ENCODE measurements at places on chromosomes 2 and 18.
A peak's percentile ranks its signal among the peaks of the same experiment; 100 is the strongest.

- no peak for DNase-seq
Measured at GRCh38 chr2:43438342-43438741, 157.5 kb downstream of the THADA start.

DNA sequence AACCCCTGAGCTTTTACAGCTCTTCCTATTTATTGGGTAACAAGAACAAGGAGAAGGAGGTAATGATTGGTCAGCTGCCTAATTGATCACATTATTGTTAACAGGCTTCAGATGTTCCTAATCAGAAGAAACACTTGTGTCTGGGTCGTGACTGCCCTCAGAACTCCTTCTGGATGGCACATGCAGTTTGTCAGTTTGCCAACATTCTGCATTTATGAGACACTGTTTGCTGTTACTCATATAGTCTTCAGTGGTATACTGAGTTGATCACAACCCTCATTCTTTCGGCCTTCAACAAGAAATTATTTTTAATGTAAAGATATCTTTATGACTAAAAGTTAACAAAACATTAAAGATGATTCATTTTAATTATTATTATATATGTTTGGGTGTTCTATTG is 95.7 kb upstream of the DOCK10 start:
- no peak for DNase-seq

DNA sequence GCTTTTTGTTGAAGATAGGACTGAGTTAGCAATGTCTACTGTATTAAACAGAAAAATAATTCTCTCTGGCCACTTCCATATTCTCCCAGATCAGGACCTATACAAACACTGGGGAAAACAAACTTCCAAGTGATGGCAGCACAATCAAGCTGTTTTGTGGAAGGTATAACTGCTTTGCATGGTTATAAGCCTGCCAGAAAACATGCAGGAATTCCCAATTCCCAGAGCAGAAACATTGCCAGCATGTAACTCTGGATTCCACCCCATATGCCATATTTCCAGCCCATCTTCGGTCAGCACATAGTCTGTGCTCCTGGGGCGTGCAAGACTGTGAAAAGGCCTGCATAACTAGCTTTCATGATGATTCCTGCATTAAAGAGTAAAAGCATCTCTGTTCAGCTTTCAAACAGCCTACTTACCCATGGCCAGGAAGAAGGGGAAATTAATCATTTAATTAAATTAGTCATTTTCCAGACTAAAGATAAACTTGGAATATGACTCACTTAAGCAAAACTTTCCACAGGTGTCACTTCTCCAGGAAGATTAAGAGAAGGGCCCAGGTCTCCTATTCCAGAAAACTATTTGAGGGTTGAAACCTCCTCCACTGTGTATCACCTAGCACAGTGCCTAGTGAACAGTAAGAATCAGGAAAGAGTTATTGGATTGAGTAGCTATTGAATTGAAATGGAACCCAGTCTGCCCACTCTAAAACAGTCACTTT is 280.5 kb downstream of the NRXN1 start:
- DNase-seq, result no peak

- no peak for DNase-seq
Measured at GRCh38 chr2:120177001-120177621, 46.1 kb downstream of the TMEM185B start.

DNA sequence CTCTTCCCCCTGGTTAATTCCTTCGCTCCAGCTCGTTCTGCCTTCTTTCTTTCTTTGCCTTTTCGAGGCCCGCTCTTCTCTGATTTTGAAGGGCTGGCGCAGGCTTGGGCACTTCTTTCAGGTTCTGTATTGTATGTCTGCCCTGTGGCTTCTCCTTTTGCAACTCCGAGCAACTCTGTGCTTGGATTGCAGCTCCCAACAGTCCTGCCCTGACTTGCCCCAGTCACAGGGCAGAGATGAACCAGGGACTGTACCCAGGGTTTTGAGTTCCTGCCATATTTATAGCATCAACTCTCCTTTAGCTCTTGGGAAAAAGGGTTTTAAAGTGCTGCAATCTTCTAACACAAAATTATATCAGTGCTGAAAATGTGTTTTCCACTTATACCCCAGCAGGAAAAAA is 31.1 kb upstream of the CD8A start:
- no peak for DNase-seq

- no peak for DNase-seq
Measured at GRCh38 chr2:219643788-219644398, 16.5 kb downstream of the SLC4A3 start.

DNA sequence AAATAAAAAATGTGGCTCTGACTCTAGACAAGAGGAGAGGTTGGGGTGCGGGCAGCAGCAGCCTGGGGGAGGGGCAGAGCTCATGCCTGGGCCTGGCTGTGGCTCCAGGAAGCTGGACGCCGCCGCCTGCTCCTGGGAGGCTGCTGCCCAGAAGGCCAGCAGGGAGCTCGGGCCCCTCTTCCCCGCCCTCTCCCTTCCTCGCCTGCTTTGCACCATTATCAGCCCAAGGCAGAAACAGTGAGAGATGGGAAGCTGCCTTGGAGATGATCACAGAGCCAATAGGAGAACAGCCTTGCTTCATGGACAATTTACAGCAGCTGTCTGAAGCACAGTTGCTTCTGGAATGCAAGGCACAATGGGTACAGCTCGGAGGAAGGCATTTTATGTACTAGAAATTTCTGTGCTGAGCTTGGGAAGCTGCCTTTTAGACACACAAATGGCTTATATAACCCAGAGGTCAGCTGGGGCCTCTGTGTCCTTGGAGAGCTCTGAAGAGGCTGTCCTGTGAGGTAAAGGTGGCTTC is 55.3 kb upstream of the AFF3 start:
- DNase-seq, result peak; percentile 62

DNA sequence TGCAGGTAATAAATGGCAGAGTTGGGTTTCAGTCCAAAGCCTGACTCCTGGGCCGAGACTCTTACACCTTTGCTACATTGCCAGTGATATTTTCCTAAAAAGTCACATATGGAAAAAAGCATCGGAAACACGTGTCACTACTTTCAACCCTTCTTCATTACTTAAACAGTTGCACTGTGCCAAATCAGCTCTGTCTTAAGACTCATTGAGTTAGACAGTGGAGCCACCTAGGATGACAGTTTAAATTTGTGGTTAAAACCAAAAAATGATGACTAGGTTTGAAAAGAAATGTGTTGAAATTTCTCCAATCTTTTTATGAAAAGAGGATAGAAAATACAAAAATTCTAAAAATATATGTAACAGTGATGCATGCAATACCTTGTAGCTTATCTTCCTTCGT is 97.5 kb downstream of the TMEM247 start:
- no peak for DNase-seq

DNA sequence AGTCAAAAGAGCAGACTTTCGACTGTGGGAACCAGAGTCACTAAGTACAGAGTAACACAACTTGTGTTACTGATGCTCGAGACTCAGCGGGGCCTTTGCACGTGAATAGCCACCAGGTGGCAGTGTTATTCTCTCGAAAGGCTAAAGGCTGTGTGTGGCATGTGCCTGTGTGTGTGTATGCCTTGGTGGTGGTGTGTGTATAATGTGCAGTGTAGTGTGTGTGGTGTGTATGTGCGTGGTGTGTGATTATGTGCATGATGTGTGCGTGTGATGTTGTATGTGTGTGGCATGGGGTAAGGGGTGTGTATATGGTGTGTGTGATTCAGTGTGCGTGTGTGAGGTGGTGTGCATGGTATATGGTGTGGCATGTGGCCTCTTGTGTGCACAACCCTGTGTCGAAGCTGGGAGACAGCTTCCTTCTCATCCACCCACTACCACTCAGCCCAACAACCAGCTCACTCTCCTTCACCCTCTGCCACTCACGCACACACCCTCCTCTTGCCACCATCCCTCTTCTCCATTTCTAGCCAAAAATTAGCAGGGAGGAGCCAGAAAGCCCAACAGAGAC is 83.0 kb upstream of the ZNF532 start:
- no peak for DNase-seq

DNA sequence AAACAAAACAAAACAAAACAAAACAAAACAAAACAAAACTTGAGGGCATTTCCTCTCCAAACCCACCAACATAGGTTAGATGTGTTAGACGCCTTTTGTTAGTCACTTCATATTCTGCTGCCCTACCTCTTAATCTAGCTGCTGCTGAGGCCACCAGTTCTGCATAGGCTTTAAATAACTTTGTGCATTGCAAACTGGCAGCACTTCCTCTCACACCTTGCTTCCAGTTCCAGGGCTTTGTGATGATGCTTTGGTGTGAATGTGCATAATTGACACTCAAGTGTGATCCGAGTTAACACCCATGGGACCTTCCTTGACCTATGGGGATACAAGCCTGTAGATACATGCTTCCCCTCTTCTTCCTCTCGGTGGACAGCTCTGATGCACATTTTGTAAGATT is 2.3 kb upstream of the SERPINB11 start:
- no peak for DNase-seq

Data from NCI-H187 treated with DMSO at 0.1 percent for 48 hours (cell line).